ENCODE measurements at places on chromosomes 13 and 19. TPM values are rescaled to one million over a fixed set of nuclear protein-coding genes. Genes with fewer than 3 reads are reported as not detected.

Gene FFAR1
- not detected for total RNA-seq

Gene C19orf81
- total RNA-seq: 3.7 TPM

Gene KRTDAP
- not detected for total RNA-seq

DNA sequence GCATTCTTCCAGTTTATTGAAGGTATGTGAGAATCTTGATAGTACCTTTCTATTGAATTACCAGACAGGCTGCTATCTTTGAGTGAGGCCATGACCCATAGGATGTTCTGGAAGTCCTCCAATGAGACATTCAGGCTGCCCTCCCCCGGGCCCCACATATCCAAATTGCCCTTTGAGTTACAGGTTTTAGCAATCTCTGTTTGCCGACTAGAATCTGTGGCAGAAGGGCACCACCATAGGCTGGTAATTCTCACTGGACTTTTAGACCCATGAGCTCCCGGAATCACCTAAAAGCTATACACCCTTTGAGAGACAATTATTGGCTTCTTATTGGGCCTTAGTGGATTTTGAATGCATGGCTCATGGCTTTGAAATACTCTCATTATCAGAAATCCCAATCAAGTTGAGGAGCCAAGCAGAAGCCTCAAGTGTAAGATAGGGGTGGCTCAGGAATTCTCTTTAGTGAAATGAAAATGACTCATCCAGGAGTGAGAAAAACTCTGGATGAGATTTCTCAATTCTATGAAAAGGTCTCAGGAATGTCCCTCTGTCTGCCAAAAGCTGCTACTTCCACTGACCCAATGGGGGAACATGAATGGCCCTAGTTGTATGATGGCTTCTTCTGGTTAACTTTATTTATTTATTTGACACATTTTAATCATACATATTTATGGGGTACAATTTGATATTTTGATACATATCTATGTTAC lies 172.1 kb upstream of the CSNK1A1L start:
- no peak for DNase-seq
- H3K36me3 ChIP-seq: no peaks in the 10 kb centered on the region
- H3K4me1 ChIP-seq: no peaks in the 10 kb centered on the region
- no peaks in the 10 kb centered on the region for H3K27me3 ChIP-seq

- no peaks in the 10 kb centered on the region for H3K27me3 ChIP-seq
- no peaks in the 10 kb centered on the region for H3K36me3 ChIP-seq
- peak overlapping the region; percentile 99 for H3K4me3 ChIP-seq
- no peak for DNase-seq
- H3K4me1 ChIP-seq: peaks cover 38% of the 10 kb centered on the region
Measured at GRCh38 chr13:30307971-30308290, 580 bp upstream of the KATNAL1 start.

Data from heart right ventricle (tissue), 16 donors.